ENCODE measurements at places on chromosomes 2 and 18.

- DNase-seq, result no peak
These were observed 5.1 kb upstream of the STEAP3 start for GRCh38 chr2:119218478-119219064.

DNA sequence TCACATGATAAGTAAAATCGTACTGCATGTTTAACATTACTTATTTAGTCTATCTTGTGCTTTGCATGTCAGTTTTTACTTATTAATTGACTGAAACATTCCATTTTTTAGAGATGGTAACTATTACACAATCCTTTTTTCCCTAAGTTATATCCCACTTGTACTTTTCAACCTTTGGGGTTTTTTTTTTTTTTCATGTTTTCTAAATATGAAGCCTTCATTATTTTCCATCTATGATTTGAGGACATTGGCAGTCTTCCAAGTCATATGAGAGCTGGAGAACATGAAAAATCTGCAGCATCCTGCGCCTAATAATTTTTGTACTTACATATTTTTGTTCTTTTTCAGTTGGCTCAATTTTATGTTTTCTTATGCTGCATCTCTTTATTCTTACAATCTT lies 113.9 kb downstream of the MYO1B start:
- no peak for DNase-seq

DNA sequence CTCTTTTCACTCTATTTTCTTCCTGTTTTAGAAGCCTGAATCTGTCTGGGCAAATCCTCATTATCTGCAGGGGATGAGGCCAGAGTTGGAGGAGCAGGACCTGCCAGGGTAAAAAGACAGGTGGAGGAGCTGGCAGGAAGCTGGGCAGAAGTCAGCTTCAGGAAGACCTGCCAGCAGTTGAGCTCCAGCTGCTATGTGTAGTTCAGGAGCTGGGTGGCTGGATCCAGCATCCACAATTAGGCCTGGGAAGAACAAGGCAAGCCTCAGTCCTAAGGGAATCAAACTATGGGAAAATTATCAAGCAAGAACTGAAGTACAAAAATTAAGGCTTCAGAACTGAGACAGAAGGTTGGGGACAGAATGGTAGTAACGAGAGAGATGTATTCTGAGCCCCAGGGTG lies 174.0 kb downstream of the MREG start:
- no peak for DNase-seq

DNA sequence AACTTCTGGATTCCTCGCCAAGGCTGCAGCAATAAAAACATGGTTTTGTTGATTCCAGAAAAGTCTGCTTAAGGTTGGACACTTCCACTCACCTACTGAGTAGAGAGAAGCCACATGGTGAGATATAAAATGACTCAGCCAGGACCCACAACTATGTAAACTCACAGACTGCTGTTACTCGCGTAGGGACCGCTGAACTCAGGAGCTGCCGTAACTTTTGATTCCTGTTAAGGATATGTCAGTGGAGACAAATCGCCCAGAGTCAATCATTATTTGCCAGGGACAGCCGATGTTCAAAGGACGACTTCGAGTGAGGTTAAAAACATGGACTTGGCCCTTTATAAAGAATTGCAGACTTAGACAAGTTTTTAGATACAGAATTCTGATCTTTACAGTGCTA lies 25.6 kb downstream of the CYB5A start:
- no peak for DNase-seq

DNA sequence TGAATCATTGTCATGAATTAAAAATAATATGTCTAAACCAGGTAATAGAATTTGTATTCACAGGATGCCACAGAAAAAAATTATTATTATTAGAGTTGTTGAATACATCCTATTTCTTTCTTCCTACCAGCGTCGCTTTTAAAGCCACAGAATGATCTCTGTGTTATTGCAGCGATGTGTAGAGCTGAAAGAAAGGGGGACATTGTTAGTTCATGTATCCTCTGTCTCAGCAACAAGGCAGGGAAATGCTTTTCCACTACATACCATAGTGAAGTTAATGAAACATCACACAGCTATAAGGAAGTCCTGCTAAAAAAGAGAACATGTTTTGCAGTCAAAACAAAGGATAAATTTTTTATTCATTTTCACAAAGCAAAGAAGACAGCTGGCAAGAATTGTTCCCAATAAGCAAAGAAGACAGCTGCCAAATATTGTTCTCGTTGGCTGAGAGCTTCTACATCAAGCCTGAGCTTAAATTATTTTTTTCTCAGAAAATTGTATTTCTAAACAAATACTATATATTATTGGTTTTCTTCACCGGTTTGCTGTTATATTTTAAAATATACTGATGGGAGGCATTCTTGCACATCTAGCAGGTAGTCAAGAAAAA lies 1234.4 kb downstream of the SUCLG1 start:
- DNase-seq, result no peak

GRCh38 chr2:219457784-219458369 lies 23.2 kb downstream of the SPEG start:
- DNase-seq, result no peak

GRCh38 chr2:28895189-28895893 lies 874 bp downstream of the WDR43 start:
- no peak for DNase-seq

GRCh38 chr2:219423652-219424377 lies 5.6 kb downstream of the DES start:
- DNase-seq, result no peak

- DNase-seq, result peak; percentile 66
These were observed 3.7 kb downstream of the NFATC1 start for GRCh38 chr18:79399275-79400081.

- no peak for DNase-seq
These were observed 21.6 kb upstream of the TRIB2 start for GRCh38 chr2:12694990-12695774.

- no peak for DNase-seq
These were observed 83.7 kb downstream of the FMNL2 start for GRCh38 chr2:152418688-152419087.

DNA sequence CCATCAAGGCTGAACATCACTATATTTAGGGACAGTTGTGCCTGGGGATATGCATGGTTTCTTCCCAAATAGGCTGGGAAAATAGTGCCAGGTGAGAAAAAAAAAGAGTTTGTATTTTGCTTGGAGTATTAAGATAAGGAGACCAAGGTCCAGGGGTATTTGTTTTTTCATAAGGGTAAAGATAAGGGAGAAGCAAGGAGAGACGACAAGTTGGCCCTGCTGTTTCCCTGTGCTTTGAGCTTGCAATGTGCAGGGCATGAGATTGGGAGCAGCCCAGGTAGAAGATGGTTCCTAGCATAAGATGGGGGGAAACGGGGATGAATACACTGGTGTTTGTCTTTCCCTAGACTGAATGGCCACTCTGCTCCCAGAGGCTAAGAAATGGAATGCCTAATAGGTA lies 8.8 kb upstream of the GPR39 start:
- DNase-seq, result no peak

DNA sequence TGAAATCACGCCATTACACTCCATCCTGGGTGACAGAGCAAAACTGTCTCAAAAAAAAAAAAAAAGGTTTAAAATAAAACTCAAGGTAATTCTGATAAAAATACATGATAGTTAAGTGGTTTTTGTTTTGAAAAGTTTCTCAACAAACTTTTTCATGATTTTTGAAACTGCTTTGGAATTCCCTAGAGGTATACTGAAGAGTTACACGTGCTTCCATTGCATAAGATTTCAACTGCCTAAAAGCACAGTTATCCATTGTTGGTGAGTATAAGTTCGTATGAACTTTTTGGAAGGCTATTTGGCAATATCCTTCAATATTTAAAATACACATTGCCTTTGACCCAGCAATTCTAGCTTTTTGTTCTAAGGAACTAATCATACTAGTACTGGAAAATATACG lies 74.9 kb downstream of the USP34 start:
- no peak for DNase-seq

- no peak for DNase-seq
These were observed 543.2 kb downstream of the DCDC2C start for GRCh38 chr2:4246364-4247131.

- DNase-seq, result no peak
These were observed 802 bp upstream of the SAP130 start for GRCh38 chr2:128028668-128029054.

- no peak for DNase-seq
These were observed 14.1 kb downstream of the AMER3 start for GRCh38 chr2:130769343-130769907.

DNA sequence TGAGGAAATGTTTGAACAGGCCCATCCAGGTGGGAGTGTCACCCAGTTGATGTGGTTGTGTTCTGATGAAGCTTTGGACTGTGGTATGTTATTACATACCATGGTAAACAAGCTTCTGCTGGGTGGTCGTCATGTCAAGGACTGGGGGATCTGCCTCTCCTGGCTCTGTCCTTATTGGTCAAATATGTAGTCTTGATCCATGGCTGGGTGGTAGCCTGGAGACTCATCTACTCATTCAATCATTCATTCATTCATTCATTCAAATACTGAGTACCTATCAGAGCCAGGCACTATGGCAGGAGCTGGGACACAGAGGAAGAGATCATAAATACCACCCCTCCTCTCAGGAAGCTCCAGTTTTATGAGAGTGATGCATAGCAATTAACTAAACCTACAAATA lies 60.8 kb downstream of the TACR1 start:
- DNase-seq, result no peak

GRCh38 chr2:155485141-155485842 lies 786.8 kb downstream of the KCNJ3 start:
- DNase-seq, result no peak

DNA sequence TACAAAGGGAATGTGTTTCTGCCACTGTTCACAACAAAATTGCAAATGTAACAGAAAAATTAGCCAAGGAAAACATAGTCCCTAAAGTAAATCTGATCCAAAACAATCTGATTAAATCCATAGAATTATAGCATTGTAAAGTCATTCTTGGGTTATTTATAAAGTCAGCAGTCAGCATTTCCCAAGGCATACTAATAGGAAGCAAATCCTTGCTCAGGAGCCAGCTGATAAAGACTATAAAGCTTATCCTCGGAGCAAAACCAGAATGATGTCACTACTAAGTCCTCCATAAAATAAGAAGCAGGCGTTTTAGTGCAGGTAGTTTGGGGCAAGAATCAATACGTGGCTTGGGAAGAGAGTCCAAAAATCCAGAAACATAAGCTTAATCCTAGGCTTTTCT lies 67.3 kb upstream of the CSRNP3 start:
- no peak for DNase-seq

GRCh38 chr18:77087393-77088141 lies 45.0 kb downstream of the MBP start:
- DNase-seq, result no peak

DNA sequence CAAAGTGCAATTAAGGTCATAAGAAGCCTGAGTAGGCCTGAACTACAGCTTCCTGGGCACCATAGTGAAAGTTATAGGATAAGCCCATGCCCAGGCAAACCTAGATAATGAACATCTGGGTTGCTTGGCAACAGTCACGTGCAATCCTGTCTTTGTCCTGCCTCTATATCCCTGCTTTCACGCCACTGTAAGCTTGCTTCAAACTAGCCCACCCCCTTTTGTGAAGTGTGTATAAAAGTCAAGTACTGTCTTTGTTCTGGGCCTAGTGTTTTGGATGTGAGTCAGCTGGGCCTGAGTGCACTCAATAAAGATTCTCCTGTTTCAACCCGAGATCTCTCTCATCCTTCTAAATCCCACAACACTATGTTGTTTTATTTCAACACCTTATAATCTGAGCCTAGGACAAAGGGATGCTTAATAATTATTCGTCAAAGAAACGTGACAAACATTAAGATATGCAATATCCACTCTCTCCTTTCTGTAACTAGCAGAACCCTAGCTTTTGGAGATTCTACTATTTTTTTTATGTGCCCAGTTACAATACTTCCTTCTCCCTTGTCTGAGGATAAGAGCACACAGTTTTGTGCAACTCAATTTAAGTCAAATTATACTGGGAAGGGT lies 927.8 kb downstream of the SUCLG1 start:
- no peak for DNase-seq

DNA sequence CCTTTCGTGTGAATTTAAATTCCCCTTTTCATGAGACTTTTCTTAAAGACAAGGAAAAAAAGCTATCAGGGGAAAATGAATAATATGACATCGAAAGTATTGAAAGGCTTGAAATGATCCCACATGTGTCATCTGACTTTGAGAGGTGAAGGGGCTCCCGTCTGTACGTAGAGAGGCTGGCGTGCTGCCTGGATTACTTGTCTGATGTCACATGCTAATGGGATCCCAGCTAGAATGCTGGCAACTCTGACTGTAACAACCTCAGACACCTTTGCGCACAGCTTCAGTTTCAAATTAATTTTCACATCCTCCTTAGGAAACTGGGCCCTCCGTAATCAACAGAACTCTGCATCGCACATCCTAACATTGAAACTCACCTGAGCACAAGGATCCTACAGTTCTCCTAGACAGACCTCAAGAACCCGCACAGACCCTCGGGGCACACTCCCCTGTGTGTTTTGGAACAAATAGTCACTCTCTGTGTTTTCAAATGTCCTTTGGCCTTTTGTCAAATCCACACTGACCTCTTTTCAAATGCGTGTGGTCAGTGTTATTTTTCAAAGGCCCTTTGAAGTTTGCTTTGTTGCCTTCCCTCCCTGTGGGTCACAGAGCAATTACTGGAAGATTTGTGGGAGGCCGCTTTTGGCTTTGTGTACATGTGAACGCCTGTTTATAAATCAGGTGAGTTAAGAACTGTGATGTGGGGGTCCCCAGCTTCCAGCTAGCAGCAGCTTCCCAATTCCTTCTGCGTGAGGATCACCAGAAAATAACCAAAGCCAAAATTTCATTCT lies 65.9 kb downstream of the IL1R2 start:
- no peak for DNase-seq

DNA sequence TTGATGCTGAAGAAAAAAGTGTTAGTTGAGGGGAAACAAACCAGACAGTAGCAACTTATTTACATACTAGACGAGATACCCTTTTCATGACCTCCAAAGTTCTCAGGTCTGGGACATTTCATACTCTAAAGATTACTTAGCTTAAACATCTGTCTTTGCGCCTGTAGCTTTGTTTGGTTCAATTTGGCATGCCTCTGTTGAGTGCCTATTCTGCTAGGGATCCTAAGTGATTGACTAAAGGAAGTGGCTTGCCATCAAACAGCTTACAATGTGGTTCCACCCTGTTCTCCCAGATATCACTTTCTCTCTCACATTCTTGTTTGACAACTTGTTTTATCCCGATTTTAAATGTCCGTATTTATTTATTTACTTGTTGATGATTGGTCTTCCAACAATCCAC lies 488.8 kb downstream of the PARD3B start:
- no peak for DNase-seq

DNA sequence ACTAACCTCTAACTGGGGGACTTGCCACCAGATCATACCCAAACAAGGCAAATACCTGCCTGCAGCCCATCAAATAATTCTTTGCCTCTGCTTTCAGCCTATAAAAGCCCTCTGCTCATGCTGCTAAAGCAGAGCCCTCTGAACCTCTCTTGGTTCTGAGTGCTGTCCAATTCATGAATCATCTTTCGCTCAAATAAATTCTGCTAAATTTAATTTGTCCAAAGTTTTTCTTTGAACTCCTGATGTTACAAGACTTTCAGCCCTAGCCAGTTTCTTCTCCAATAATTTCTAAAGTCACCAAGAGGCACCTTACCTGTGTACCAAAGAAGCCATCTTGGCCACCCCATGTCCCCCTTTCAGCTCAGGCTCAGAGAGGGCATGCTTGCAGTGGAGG lies 72.0 kb downstream of the MRO start:
- no peak for DNase-seq

All from activated naive CD8-positive, alpha-beta T cell treated with anti-CD3 and anti-CD28 coated beads, Interleukin-2, amount 10 ng/mL, durations not matched to agents 7 days and 5 days (primary cell).